Stimulated activated CD8-positive, alpha-beta memory T cell treated with anti-CD3 and anti-CD28 coated beads, Interleukin-15, amount 100 ng/mL, for 4 hours (primary cell): ENCODE measurements at places on chromosomes 7 and 10.

DNA sequence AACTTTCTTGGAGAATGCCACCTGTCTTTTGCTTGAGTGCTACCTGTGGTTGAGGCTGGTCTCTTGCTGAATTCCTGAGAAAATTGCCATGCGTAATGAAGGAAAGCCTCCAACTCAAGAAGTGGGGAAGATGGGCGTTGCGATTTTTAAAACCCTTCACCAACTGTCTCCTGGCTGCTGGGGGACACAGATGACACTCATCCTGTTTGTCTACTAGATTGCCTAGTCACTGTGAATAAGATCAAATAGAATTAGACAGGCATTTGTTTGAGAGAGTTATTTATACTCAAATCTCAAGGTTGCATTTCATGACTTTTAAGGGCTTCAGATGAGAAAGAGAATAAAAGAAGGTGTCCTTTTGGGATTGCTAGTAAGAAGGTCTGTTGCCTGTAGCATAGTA lies 84.3 kb upstream of the MTPN start:
- no peak for DNase-seq

DNA sequence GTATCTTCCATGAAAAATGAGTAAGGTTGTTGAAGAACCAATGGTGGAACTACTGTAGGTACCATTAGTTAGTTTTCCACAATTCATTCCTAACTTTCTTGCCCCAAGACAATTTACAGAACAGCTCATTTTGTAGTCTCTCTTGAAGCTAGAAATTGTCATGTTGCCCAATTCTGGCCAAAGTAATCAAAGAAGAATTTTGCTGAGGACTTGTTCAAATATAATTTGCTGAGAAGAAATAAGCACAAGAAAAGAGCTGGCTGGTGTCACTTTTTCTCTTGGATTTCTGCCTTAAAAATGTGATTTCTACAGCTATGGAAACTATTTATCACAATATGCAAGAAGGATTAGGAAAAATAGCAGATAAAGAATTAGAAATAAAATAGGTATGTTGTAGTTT lies 199.2 kb upstream of the SEMA3A start:
- no peak for DNase-seq

- DNase-seq, result no peak
Observed at GRCh38 chr10:35386594-35387174, 50.4 kb downstream of the CCNY start.

DNA sequence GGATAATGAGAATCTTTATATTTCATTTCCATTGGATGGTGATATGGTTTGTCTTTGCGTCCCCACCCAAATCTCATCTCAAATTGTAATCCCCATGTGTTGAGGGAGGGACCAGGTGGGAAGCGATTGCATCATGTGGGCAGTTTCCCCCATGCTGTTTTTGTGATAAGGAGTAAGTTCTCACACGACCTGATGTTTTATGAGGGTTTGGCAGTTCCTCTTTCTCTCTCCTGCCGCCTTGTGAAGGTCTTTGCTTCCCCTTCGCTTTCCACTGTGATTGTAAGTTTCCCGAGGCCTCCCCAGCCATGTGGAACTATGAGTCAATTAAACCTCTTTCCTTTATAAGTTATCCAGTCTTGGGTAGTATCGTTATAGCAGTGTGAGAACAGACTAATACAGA lies 59.4 kb downstream of the MTPN start:
- no peak for DNase-seq

GRCh38 chr10:4013651-4014121 lies 228.7 kb upstream of the KLF6 start:
- DNase-seq, result no peak

- DNase-seq, result no peak
Observed at GRCh38 chr7:118288098-118288497, 63.6 kb downstream of the ANKRD7 start.

GRCh38 chr10:118809357-118810220 lies 54.8 kb upstream of the CACUL1 start:
- DNase-seq, result no peak

- no peak for DNase-seq
Observed at GRCh38 chr10:78435484-78436221, 402.0 kb downstream of the RPS24 start.

DNA sequence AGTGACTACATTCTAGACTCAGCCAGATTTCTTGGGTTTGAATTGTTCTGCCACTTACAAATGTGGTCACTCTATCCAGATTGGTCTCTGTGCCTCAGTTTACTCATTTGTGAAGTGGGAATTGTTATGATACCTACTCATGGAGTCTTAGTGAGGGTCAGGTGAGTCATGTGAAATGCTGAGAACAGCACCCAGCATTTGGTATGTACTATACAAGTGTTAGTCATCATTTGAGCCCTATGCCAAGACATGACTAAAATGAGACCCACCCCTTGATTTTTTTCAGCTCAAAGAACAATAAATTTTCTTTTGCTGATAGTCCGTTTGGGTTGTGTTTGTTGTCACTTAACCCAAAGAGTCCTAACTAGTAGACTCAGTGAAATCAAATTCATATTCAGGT lies 92.8 kb downstream of the CHN2 start:
- no peak for DNase-seq

GRCh38 chr7:128031901-128032604 lies 816 bp upstream of the LRRC4 start:
- DNase-seq, result peak; percentile 25

- no peak for DNase-seq
Observed at GRCh38 chr7:139588632-139589031, 65.1 kb downstream of the CLEC2L start.

DNA sequence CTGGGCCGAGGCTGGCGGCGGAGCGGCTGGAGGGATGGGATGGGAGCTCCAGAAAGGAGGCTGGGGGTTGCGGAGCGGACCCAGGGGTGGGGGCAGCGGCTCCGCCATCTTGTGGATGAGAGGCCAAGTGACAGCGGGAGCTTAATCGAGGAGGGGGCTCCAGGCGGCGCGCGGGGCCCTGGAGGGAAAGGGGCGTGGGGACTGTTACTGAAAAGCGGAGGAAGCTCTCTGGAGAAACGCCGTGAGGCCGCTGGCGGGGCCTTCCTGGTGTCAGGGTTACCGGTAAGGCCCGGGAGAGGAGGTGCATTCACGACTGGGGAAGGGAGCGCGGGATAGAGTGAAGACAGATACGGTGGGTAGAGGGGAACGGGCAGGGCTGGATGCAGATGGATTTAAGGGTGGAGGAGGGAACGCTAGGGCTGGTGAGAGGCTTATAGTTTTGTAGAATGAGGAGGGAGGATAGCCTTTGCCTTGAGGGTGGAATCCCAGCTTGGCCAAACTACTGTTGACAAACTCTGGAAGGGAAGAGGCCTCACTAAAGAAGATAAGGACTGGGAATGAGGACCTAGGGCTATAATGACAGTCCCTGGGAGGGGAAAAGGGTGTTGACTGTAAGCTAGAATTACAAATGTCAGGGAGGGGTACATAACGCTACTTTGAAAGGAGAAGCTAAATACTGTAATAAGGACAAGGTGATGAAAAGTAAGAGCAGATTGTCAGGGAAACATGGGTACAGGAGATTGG lies 535 bp downstream of the BTRC start:
- peak; percentile 4 for DNase-seq

DNA sequence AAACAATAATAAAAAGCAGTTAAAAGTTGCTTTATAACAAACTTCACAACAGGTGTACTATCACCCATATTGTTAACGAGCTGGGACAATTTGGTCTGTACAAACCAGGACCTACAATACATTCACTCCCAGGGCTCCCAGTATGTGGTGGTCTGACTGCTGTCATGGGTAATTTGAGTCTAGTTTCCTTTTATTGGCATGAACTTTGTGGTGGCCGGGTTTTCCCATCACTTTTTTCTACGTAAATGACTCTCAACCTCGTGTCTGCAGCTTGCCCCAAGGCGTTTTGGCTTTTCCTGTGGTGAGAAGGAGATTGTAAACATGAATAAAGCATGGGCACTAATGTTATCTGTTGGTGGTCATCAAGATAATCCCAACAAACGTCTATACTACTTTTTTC lies 118.7 kb upstream of the CDK6 start:
- no peak for DNase-seq

DNA sequence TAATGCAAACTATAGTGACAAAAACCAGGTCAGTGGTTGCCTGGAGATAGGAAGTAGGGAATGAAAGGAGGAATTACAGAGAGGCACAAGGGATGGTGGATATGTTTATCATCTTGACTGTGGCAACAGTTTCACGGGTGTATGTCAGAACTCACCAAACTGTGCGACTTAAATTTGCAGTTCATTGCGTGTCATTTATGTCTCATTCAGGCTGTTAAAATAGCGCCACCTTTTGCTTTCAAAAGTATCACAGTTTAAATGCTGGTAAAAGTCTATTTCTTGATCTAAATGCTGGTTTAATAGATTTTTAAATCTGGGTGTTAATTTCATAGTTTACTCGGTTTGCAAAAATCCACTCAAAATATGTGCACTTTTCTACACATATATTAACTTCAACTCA lies 51.0 kb downstream of the PTTG1IP2 start:
- DNase-seq, result no peak

GRCh38 chr7:2510909-2511768 lies 8.4 kb upstream of the LFNG start:
- no peak for DNase-seq

- no peak for DNase-seq
Observed at GRCh38 chr10:60073397-60073780, 167.0 kb upstream of the CCDC6 start.
